ENCODE measurements at places on chromosomes 4 and X. TPM values are rescaled to one million over a fixed set of nuclear protein-coding genes. Genes with fewer than 3 reads are reported as not detected.

DNA sequence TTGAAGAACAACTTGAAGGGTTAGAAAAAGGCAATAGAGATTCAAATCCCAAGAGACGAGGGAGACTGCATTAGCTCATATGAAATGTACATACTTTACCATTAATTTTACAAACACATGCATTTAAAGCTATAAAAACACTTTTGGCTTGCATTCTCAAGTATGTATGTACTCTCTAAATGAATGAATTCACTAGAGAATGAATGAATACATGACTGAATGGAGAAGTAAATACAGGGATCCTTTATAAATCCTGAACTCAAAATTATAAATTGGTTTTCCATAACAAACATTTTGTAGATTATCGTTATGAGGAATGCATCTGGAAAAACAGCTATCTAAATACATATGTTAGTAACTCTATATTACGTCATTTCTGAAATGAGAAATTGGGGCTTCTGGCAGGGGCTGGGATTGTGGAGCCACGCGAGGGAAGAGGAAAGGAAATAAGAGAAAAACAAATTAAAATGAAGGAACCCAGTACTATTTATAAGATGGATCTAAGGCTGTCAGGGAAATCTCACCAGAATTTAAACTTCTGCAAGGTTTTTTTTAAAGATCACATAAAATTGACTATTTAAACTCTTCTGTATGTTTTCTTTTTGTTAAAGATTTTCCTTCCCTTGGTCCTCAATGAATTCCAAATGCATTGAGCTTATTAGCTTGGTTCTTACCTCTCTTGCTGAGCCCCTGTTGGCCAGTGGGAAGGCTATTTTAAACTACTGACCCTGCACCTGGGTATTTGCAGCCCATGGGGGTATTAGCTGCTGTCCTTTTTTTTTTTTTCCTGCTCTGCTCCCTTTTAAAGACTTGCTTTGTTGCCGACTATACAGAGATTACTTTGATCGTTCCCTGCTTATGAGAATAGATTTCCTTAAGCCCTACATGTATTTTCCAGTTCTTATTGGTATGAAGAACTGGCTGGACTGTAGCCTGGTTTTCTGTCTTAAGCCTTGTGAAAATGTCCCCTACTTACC lies 207.8 kb downstream of the ADGRL3 start:
- DNase-seq: no peak

GRCh38 chr4:95550115-95550987 lies 1.6 kb upstream of the UNC5C start:
- no peak for DNase-seq

DNA sequence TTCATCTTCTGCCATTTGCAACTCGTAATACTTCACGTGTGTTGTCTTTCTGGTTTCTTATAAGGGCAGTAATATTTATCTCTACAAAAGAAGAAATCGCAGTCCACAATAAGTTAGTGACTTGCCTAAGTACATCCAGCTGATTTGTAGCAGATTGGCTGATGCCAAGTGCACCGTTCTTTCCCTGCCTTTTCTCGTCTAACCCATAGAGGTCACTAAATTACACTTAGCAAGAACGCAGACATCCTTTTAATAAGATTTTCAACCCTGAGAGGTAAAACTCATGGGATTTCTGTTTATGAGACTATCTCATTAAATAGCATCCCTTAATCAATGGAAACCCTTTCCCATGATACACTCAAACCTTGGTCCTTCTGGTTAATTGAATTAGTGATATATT lies 408.6 kb upstream of the ACTRT1 start:
- DNase-seq: no peak

DNA sequence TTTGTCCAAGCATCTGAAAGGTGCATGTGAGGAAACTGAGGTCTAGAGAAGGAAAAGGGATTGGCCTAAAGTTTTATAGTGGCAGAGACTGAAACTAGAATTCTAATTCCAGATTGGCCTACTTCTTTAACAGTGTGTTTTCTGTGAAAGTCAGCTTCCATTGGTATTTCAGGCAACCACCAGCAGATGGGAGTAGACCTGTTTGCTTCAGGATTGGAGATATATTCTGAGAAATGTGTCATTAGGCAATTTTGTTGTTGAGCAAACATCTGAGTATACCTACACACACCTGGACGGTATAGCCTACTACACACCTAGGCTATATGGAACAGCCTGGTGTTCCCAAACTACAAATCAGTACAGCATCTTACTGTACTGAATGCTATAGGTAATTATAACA lies 207.3 kb upstream of the RADX start:
- DNase-seq: no peak

UGT2B17 gene
- total RNA-seq: not detected

SLC25A6 gene
- total RNA-seq: 492 TPM

FAM47E gene
- total RNA-seq: not detected

GC gene
- total RNA-seq: not detected

CPLX1 gene
- 0.28 TPM for total RNA-seq
